ENCODE measurements at places on chromosomes 6 and 20. TPM values are rescaled to one million over a fixed set of nuclear protein-coding genes. Genes with fewer than 3 reads are reported as not detected.

Gene RWDD1
- total RNA-seq, result 57.2 TPM

Gene BEND3
- total RNA-seq, result 3.1 TPM

Gene POM121L2
- not detected for total RNA-seq

Gene PHACTR3
- not detected for total RNA-seq

Gene MGME1
- total RNA-seq, result 34.9 TPM

Gene AIF1
- total RNA-seq, result not detected

Gene RHAG
- total RNA-seq, result not detected

Gene ADGRG6
- total RNA-seq, result 134 TPM

Gene TRIM10
- total RNA-seq, result not detected

Gene SPATA25
- 2.2 TPM for total RNA-seq

Gene HSPA1L
- 0.29 TPM for total RNA-seq

Gene DZANK1
- 2.7 TPM for total RNA-seq

Gene OPRM1
- total RNA-seq, result not detected

Gene VSTM2L
- 0.51 TPM for total RNA-seq

Gene MTFR2
- total RNA-seq, result 2.7 TPM

Gene TRIM31
- total RNA-seq, result not detected

Gene BPIFB1
- total RNA-seq, result not detected

Gene MMP24
- total RNA-seq, result 0.32 TPM

Gene STK38
- total RNA-seq, result 8.4 TPM

Gene GJA10
- not detected for total RNA-seq

Gene NFKBIE
- 11.6 TPM for total RNA-seq

Gene HLA-E
- 174 TPM for total RNA-seq

Gene TRIM15
- total RNA-seq, result not detected

Gene POU5F1
- total RNA-seq, result not detected

Gene CST9L
- total RNA-seq, result not detected

Gene MRPS26
- total RNA-seq, result 68.2 TPM

Gene PTPRT
- not detected for total RNA-seq

Gene BMP2
- total RNA-seq, result 0.26 TPM

Gene HNF4A
- 0.05 TPM for total RNA-seq

Gene SLC22A7
- total RNA-seq, result not detected

Gene PNPLA1
- total RNA-seq, result not detected

Gene SLC12A5
- 0.74 TPM for total RNA-seq

Gene SRMS
- total RNA-seq, result not detected

Gene ZC2HC1B
- not detected for total RNA-seq

Gene ADTRP
- not detected for total RNA-seq

Gene PSORS1C1
- total RNA-seq, result not detected

Gene PAQR8
- total RNA-seq, result 25.8 TPM

Gene TTK
- 29.8 TPM for total RNA-seq

Gene HUS1B
- total RNA-seq, result 0.56 TPM

Gene CLVS2
- total RNA-seq, result not detected

Gene MAPK13
- total RNA-seq, result not detected

Gene MLN
- total RNA-seq, result not detected

Gene PTCHD4
- 8.4 TPM for total RNA-seq

Gene ID4
- 31.9 TPM for total RNA-seq

Gene SIRPG
- not detected for total RNA-seq

Gene FBXO5
- 17.4 TPM for total RNA-seq

Gene PREX1
- total RNA-seq, result 11.0 TPM

Gene TREM2
- not detected for total RNA-seq

Gene GATA5
- 0.18 TPM for total RNA-seq

Gene BPI
- not detected for total RNA-seq

Gene PAK5
- total RNA-seq, result not detected

Gene CNR1
- total RNA-seq, result 1.7 TPM

Data from SK-MEL-5 (cell line).